ENCODE measurements at places on chromosomes 6 and 20.

DNA sequence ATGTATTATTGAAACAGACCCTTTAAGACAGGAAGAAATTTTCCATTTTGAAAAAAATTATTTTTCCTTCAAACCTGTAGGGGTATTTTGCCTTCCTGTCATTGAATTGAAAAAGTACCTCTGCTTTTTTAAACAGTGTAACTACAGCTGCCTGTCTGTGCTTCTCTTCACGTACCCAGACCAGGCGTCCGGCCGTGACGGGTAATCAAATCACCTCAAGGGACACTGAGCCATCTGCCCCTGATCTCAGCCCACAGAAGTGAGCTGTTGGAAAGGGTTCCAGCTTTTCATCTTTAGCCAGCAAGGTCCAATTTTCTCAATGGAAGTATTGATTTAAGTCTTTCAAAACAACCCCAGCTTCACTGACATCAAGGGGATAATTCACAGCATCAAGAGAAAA is 58.0 kb downstream of the SLC35D3 start:
- DNase-seq, result no peak

GRCh38 chr6:104332364-104332763 is 527.4 kb downstream of the HACE1 start:
- no peak for DNase-seq

GRCh38 chr6:147341486-147341885 is 137.3 kb downstream of the STXBP5 start:
- DNase-seq, result no peak

- no peak for DNase-seq
Observed at GRCh38 chr6:117346142-117346930, 79.4 kb downstream of the ROS1 start.

DNA sequence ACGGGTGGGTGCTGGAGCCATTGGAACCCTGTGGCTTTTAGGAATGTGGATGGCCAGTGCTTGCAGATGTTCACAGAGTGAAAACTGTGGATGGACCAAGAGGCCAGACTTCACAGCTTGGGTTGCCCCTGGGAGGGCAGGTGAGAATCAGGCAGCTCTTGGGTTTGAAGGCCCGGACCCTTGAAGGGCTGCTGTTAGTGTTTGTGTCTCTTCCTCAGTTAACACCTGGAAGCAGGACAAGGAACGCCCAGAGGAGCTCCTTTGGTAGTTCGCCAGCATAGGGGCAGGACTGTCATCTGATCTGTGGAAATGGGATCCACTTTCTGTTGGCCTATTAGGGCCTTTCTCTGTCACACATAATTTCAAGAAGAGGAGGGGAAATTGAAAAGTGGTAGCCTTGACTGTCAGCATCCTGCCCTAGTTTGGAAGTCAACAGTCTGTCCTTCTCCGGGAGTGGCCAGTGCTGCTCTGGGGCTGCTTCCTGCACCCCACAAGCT is 43.6 kb downstream of the RIOK1 start:
- DNase-seq, result no peak

DNA sequence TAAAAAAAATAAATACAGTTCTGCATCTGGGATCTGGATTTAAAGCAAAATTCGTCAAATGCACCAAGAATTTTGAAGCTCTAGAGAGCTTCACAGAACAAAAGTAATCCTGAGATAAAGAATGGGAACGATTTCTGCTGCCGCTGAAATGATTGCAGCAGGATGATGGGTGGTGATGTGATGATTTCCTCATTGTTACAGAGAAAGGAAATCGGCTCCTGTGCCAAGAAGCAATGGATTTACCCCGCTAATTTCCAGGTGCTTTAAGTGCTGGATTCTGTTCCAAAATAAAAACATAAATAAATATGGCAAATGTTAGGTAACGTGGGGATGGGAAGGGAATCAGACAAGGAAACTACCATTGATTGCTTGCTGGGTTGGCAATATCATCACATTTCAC is 1067.9 kb upstream of the MAP3K7 start:
- DNase-seq, result no peak

GRCh38 chr20:23773127-23773526 is 22.4 kb upstream of the CST1 start:
- no peak for DNase-seq

DNA sequence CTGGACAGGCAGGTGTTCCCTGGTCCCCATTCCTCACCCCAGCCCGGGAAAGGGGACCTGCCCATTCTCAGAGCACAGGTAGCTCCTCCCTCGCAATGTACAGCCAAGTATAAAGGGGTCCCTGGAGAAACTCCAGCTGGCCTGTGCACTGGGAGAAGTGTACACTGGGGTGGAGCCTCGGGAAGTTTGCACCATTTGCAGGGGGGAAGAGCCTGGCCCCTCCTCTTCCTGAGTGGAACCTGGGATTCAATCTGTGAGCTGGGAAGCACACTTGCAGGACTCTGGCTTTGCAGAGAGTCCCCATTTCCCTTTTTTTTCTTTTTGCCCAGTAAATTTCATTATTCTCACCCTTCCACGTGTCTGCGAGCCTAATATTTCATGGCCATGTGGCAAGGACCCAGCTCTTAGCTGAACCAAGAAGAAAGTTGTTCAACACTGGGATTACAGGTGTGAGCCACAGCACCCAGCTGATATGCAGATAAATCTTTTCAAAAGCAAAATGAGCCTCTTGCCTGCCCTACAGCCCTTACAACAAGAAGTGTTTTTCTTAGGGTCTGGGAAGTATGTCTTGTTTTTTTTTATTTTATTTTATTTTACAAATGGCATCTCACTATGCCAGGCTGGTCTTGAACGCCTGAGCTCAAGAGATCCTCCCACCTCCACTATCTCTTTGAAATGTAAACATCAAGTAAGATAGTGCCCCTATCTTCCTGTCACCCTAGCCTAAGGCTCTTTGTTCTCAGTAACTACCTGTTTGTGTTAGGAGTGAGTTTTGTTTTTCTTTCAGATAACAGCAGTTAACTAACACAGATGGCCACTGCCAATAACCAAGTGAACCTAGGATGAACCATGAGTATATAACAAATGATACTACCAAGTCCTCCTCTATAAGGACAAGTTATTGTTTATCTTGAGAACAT is 9.3 kb upstream of the RNGTT start:
- no peak for DNase-seq

DNA sequence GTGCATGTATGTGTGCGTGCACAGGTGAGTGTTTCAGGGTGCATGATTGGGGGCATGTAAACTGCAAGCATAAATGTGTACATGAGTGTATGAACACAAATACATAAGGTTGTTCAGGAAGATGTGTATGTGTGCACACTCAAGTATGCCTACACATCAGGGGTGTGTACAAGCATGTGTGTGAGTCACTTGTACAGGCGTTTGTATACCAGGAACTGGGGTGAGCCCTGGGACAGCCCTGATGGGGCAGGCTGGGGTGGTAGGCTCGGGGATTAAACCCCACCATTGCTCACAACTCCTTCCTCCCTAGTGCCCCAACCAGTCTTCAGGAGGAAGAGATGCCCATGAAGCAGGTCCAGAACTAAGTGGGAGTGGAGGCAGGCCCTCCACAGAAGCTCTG is 4.3 kb downstream of the CRIP3 start:
- no peak for DNase-seq

GRCh38 chr20:43446361-43446879 is 11.3 kb upstream of the SRSF6 start:
- no peak for DNase-seq

- DNase-seq, result no peak
Observed at GRCh38 chr20:33408716-33409654, 7.7 kb upstream of the CDK5RAP1 start.

DNA sequence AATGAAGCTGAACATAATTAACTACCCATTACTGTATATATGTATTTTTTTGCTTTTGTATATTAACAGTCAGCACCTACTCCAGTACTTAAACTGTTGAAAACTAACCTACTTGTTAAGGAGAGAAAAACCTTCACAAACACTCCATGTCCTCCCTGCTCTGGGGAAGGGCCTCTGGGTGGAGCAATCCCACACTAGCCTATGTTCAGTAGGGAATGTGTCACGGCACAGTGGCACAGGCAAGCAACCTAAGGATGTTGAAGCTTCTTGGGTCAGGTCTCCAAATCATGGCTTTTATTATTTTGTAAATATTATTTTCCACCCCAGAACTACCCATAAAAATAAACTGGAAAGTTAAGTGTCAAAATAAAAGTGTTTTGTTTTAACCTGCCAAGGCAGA is 5.3 kb downstream of the MAN1A1 start:
- DNase-seq, result no peak

GRCh38 chr6:31781244-31782125 is 4.4 kb upstream of the VWA7 start:
- DNase-seq, result no peak

Measured in left renal cortex interstitium (tissue), 4 donors.